Stimulated activated CD8-positive, alpha-beta memory T cell treated with anti-CD3 and anti-CD28 coated beads, Interleukin-12 subunit alpha, Interleukin-12 subunit beta, amount 100 ng/mL, for 1 hour (primary cell): ENCODE measurements at places on chromosomes 2 and 18.

DNA sequence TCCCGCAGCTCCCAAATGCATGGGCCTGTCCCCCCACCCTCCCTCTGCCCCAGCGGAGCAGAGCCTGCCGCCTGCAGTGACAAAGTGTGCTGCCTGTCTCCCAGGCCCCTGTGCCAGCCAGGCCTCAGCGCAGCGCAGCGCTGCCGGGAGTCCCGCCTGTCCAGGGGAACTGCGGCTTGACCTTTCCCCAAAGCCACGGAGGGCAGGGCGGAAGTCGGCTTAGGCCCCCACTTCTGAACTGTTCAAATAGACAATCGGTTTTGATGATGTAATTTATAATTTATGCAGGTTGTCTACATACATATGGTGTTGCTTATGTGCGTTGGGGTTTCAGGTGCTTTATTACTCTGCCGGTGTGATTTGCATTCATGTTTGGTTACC lies 7.1 kb downstream of the GBX2 start:
- DNase-seq, result no peak

DNA sequence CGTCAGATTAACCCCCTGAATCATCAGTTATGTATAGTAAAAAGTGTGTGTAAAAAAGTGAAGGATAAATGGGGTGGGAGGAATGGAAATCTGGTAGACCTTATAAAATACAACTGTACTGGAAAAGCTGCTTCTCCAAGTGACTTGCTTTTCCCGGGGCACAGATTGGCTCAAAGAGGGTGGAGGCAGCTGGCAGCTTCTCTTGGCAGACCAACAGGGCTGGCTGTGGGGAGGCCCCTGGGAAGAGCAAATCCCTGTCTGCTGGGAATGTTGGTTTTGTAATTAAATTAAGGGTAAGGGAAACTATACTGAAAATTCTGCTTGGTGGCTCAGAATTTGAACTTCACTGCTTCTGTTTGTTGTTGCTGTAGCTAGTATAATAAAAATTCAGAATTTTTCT lies 154.2 kb upstream of the DLX2 start:
- no peak for DNase-seq

GRCh38 chr2:10926191-10926820 lies 14.6 kb downstream of the KCNF1 start:
- no peak for DNase-seq

DNA sequence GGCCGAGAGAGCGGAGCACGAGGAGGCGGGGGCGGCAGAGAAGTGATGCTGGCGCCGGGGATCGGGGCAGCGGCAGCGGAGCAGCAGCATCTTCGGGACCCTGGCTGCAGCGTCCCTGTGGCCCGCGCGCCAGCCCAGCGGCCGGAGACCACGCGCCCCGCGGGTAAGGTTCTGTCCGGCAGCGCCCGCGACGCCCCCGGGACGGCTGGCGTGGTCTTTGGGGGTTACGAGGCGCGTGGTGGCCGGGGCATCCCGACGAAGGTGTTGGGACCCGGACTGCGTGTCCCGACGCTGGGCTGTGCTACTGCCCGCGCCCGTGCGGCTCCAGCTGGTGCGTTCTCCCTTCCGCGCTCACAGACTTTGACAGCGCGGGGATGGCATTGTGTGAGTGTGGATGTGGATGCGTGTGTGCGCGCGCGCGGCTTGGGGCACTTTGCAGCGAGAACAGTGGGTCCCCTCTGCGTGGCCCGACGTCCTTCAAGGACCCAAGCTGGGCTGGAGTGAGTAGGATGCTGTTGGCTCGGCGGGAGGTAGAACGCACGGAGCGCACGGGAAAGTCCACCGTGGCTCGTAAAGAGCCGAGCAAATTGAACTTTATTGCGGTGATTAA lies 405.0 kb downstream of the XIRP2 start:
- DNase-seq, result no peak

- DNase-seq, result no peak
Observed at GRCh38 chr2:109128616-109129355, at the start of gene SH3RF3. SH3RF3 (plus strand) TSS chr2:109129205.

- no peak for DNase-seq
Observed at GRCh38 chr2:178385595-178386148, 65.3 kb downstream of the PRKRA start.

GRCh38 chr2:67277450-67277849 lies 119.7 kb upstream of the ETAA1 start:
- no peak for DNase-seq

- no peak for DNase-seq
Observed at GRCh38 chr2:38716185-38716584, 35.0 kb downstream of the SRSF7 start.

DNA sequence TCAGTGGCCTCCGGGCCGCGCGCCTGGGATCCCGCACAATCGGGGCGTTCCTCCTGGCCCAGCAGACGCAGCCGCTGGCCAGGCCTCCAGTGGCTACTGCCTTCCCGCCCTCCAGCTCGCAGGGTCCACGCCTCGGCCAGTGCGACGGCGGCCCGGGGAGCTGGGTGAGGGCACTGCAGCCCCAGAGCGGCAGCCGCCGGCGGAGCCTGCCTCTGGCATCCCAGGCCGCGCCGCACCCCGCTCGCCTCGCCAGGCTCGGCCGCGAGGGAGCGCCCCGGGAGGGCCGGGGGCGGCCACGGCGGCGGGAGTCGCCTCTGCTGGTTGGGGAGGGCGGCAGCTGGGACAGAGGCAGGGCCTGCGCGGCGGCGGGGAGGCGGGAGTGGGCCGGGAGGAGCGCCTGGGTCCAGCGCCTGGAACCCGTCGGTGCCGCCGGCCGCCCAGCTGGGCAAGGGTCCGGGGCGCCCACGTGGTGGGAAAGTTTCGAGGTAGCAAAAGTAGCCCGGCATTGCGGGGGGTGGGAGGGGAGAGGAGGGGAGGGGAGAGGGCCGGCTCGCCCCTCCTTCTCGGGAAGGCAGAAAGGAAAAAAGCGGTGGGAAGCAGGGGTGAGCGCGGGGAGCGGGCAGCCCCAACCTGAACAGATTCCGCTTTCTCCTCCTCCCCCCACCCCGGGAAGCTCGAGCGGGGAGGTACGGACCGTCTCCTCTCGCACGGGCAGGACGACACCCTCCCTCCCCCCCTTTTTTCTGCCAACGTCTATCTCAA lies 1.5 kb upstream of the INHBB start:
- no peak for DNase-seq

DNA sequence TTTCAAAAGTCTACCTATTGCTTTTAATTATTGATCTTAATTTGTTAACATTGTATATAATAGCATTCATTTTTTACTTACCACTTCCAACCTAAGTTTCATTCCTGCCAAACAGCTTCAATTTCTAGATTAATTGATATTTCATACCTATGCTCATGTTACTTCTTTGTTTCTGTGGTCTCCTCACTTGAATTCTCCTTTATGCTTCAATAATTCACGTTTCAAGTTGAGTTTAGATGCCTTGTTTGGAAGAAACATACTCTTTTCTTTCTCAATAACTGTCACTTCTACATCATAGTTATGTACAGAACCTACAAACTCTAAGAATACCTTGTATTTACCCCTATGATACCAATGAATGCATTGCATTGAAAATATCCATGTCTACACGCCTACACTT lies 862.2 kb upstream of the LRATD1 start:
- DNase-seq, result no peak

- no peak for DNase-seq
Observed at GRCh38 chr2:183967756-183968155, 630.6 kb upstream of the ZNF804A start.

- no peak for DNase-seq
Observed at GRCh38 chr18:6256521-6256920, 158.2 kb downstream of the L3MBTL4 start.

DNA sequence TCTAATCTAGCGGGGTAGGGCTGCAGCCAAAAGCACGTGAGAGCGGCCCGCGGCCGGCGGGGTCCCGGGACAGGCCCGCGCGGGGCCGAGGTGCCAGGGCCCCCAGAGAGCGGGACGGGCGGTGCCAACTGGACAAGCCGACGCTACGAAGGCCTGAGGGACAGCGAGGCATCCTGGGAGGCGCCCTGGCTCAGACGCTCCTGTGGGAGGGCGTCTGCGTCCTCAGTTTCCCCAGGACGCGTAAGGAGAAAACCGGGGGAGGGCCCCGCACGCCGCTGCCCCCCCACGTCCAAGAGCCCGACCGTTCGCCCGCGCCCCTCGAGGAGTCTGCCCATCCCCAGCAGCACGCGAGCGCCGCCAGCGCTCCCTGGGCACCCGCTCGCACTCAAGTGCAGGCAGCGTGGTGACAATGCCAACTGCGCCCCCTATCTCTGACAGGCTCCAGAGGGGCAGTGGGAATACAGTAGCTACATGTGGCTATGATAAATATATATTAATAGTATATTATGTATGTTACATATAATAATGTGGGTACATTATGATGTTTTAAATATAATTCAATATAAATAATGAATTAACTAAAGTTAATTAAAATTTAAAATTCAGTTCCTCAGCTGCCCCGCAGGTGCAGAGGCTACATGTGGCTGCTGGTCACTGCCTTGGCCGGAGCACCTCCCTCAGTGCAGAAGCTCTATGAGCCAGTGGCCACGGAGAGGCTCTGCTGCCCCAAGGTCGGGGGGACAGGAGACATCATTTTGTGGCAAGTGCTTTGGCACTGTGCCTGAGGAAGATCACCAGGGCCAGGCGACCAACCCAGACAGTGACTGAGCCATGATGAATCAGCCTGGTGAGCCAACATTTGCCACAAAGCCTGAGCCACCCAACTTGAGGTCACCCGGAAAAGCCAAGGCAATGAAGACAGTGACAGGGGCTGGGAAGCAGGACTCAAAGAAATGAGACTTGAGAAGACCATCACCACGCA lies 5.5 kb upstream of the SFT2D3 start:
- peak; percentile 22 for DNase-seq

GRCh38 chr2:230447455-230448451 lies 31.8 kb downstream of the SP100 start:
- DNase-seq, result no peak

DNA sequence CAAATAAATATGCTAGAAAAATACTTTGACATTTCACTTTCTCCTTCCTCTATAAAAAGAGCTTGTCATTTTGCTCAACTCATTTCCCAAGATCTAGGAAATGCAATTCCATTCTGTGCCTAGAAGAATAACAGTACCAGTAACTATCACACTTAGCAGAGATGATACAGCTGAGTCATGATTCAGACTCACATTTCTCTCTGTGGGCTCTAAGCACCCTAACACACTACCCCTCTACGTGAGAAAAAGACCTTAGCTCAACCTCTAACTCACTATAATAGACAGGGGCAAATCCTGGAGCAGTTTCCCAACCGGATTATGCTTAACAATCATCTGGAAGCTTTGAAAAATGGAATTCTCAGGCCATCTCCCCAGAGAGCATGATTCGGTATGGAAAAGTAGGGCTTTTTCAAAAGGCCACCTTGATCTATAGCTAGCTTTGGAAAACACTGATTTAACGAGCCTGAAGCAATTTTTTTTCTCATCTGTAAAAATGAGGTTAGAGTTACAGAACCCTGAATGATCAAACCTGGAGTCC lies 1312.3 kb upstream of the PIK3C3 start:
- no peak for DNase-seq

- no peak for DNase-seq
Observed at GRCh38 chr2:71922091-71922490, 225.6 kb downstream of the CYP26B1 start.

GRCh38 chr2:17853799-17854198 lies 24.7 kb upstream of the KCNS3 start:
- DNase-seq, result no peak

GRCh38 chr18:2746274-2746673 lies 90.7 kb downstream of the SMCHD1 start:
- DNase-seq, result no peak

DNA sequence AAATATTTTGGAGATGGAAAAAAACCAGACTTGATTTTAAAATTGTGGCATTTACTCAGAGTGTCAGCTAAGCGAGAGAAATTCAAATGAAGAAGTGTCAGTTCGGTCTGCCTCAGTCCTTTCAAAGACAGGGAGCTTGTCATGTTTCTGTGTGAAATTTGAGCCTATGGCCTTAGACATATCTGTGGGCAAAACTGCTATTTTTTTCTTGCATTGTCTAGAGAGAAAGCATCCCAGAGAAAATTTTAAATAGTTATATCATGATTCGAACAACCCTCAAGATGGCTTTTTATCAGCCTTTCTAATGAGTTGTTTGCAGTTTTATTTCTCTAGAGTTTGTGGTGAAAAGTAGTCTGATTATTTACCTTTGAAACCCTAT lies 50.2 kb upstream of the KCNE4 start:
- no peak for DNase-seq

GRCh38 chr2:118124288-118124891 lies 36.1 kb downstream of the INSIG2 start:
- no peak for DNase-seq

- no peak for DNase-seq
Observed at GRCh38 chr2:118119761-118120400, 31.6 kb downstream of the INSIG2 start.

- no peak for DNase-seq
Observed at GRCh38 chr2:64655018-64655664, 1.4 kb upstream of the SERTAD2 start.

DNA sequence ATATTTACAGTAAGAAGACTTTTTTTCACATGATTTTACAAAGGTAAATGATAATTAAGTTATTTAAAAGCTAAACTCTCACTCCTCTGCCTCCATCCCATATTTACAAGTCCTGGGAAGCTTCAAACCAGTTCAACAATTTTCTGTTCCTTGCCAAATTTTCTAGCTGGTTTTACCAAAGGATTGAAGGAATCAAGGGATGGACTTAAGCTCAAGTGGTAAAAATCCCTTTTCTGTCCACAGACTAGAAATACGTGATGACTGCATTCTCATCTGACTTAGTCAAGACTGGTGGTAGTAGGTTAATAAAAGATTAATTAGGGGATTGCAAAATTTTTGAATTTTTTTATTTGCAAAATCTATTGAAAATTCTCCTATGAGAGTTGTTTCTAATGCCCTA lies 297.3 kb downstream of the MTX2 start:
- no peak for DNase-seq

- DNase-seq, result no peak
Observed at GRCh38 chr2:28365158-28365557, 27.5 kb upstream of the FOSL2 start.

GRCh38 chr2:150938527-150938926 lies 323.1 kb downstream of the RBM43 start:
- DNase-seq, result no peak
